ENCODE measurements at places on chromosomes 4 and X.

- DNase-seq = no peak
Measured at GRCh38 chr4:86256086-86256485, 103.8 kb downstream of the MAPK10 start.

GRCh38 chr4:99552872-99553271 lies 11.0 kb downstream of the TRMT10A start:
- no peak for DNase-seq

DNA sequence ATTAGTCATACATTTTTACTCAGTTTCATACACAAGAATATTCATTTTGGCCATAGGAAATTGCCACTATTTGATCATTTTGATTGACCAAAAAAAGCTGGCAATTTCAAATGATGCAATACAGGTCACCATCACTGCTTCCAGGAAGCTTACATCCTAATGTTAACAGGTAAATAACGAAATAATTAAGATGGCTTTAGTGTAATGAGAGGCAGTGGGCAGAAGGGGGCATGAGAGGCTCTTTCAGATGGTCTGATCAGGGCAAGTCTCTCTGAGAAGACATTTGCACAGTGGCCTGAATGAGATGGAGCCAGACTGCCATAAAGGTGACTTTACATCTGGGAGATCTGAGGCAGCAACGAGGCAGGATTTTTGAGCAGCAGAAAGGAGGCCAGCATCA lies 170.7 kb downstream of the SLIT2 start:
- no peak for DNase-seq

DNA sequence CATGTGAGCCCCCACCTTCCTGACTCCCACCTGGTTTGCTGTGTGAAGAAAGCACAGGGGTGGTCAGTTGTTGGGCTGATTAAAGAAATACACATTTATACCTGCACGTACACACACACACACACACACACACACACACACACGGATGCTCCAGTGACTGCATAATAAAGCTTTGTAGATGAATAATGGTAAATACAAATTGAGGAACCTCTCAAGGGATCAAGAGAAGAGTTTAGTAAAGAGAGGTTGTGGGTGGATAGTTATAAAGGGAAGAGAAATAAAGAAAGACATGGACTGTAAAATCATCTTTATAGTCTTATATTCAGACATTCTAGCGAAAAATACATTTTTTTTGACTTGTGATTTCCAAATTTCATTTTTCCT lies 144.1 kb downstream of the MGST2 start:
- no peak for DNase-seq

DNA sequence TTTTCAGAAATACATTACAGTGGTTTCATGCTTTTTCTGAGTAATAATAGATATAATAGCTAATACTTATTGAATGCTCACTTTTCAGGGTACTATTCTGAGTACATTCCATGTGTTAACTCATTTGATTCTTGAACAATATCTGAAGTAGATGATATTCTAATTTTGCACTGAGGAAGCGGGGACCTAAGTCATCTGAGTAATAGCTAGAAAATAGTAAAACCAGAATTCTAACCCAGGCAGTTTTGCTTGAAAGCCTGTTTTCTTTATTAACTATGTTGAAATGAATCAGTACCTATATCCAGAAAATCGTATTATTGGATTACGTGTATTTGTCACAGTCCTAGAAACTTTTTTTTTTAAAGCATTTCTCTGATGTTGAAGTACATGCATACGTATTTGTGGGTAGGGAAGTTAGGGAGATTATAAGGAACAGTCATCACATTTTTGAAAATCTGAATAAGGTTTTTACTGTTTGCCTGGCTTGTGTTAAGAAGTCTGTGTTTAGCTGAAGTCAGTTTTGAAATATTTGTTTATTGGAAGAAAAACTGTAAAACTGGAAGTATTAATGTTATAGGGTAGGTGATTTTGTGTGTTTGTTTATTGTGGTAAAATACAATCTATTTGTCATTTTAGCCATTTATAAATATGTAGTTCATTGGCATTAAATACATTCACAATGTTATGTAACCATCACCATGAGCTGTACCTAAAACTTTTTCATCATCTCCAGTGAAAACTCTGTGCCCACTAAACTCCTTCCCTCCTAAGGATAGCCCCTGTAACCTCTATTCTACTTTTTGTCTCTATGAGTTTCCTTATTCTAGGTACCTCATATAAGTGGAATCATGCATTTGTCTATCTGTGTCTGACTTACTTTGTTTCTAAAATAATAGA lies 55.3 kb downstream of the FIP1L1 start:
- no peak for DNase-seq

- no peak for DNase-seq
Measured at GRCh38 chr4:88794952-88795351, 97.3 kb upstream of the NAP1L5 start.

- DNase-seq = no peak
Measured at GRCh38 chrX:3440981-3441380, 94.5 kb upstream of the MXRA5 start.

DNA sequence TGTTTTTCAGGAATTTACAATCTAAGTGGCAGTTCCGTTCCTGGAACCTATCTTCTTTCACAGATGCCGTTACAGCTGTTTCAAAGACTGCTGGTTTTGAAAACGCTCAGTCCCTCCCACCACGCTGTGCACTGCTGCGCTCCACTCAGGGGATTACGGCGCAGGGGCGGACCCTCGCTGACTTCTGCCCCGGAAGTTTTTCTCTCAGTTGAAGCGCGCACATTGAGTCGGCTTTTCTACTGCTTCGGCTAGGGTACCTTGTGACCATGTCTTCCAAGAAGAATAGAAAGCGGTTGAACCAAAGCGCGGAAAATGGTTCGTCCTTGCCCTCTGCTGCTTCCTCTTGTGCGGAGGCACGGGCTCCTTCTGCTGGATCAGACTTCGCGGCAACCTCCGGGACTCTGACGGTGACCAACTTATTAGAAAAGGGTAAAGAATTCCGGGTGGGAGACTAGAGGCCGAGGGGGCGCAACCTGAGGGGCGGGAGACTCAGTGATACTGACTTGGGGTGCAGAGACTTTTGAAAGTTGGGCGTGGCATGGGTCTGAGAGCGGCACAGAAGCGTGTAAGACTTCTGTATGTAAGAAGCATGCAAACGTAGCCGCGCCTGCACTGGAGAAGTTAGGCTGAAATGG lies 597 bp upstream of the NUDT6 start:
- peak; percentile 57 for DNase-seq

DNA sequence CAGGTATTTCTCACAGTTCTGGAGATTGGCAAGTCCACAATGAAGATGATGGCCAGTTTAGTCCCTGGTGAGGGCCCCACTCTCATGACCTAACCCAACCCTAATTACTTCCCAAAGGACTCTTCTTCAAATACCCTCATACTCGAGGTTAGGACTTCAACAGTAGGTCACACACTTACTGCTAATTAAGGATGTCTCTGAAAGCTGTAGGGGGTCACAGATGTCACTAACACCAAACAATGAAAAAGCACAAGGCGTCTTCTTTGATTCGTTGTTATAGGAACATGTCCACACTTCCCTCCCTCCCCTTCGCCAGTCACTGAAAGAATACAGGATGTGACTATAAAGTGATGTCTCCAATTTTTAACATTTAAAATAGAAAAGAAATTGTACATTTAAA lies 309.7 kb downstream of the PACRGL start:
- no peak for DNase-seq

DNA sequence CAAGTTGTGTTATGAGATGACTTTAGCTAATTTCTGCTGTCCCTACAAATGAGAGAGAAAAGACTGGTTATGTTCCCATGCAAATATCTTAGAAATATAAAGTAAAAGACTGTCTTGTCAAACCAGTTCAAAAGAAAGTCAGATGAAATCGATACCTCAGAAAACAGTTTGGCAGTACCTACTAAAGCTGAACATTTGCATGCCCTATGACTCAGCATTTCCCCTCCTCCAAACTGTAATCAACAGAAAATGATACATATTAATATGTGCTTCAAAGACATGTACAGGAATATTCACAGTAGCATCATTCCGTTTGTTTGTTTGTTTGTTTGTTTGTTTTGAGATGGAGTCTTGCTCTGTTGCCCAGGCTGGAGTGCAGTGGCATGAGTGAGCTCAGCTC lies 90.3 kb downstream of the ARX start:
- no peak for DNase-seq

DNA sequence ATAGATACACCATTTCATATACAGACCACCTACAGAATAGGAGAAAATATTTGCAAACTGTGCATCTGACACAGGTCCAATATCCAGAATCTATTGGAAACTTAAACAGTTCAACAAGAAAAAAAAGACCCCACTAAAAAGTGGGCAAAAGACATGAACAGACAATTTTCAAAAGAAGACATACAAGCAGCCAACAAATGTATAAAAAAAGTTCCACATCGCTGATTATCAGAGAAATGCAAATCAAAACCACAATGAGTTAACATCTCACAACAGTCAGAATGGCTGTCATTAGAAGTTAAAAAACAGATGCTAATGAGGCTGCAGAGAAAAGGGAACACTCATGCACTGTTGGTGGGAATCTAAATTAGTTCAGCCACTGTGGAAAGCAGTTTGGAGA lies 36.8 kb downstream of the KIAA0232 start:
- DNase-seq = no peak

DNA sequence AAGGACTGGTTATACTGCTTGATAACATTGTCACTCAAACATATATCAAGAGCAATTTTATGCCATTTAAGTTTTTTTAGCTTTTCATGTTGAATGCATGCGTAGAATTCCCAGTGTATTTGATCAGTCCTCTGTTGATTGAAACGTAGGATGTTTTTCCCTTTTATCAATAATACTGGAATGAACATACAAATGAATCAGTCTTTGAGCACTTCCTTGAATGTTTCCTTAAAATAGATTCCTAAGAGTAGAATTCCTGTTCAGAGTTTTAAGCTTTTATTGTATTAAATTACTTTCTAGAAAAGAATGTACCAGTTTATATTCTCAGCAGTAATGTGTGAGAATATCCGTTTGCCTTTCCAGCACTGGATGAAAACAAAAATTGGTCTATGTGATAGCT lies 37.8 kb downstream of the ADD1 start:
- DNase-seq = no peak

- no peak for DNase-seq
Measured at GRCh38 chr4:20151436-20151835, 100.3 kb upstream of the SLIT2 start.

- DNase-seq = no peak
Measured at GRCh38 chr4:183012879-183013729, 86.0 kb upstream of the WWC2 start.

DNA sequence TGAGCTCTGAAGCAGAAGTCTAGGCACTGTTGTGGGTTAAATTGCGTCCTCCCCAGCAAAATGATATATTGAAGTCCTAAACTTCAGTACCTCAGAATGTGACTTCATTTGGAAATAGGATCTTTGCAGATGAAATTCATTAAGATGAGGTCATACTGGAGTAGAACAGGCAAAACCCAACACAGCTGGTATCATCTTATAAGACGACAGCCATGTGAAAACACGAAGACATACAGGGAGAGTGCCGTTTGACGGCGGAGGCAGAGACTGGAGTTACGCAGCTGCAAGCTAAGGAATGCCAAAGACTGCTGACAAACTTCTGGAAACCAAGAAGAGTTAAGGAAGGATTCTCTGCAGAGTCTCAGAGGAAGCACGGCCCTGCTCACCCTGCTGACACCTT lies 241.5 kb downstream of the MAML3 start:
- DNase-seq = no peak

DNA sequence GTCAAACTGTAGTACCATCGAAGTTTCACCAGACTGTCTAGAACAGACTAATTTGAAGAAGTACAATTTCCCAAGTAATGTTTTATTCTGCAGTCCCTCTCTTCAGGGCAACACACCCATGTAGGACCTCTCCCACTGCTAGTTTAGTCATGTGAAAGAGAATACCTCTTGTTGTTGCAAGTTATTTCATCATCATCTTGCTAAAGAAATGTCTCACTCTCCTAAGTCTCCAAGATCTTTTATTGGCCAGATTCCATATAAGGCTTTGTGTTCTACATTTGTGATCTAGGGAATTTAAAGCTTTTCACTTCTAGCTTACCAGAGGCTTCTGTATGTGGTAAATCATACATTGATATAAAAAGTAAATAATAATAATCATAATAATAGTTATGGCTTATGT lies 745.3 kb upstream of the MAGEB2 start:
- no peak for DNase-seq

- DNase-seq = no peak
Measured at GRCh38 chr4:86091201-86091600, 268.7 kb downstream of the MAPK10 start.

GRCh38 chr4:138724530-138724929 lies 291.1 kb upstream of the NOCT start:
- DNase-seq = no peak

DNA sequence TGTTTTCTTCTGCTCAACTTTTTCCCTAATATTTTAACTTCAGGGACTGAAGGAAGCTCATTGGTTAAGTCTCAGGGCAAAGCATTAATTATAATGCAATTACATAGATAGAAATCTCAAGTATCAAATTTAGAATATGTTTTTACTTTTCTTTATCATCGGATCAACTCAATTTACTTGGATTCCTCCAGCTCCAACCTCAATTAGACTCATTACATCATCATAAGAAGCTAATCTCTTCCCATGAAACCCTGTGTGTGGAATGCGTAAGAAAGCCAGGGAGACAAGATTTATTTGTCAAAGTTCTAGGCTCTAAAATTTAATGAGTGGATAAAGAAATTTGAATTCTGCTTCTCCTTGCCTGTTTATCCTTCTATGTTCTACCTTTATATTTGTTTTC lies 918.4 kb downstream of the ADGRL3 start:
- no peak for DNase-seq

GRCh38 chr4:136002316-136002715 lies 1530.0 kb downstream of the PCDH18 start:
- DNase-seq = no peak

GRCh38 chr4:98496152-98496845 lies 162.1 kb downstream of the TSPAN5 start:
- no peak for DNase-seq

- DNase-seq = no peak
Measured at GRCh38 chr4:26342328-26343037, 21.7 kb downstream of the RBPJ start.

- no peak for DNase-seq
Measured at GRCh38 chrX:28329156-28329555, 258.1 kb upstream of the IL1RAPL1 start.

- DNase-seq = no peak
Measured at GRCh38 chrX:23575281-23575680, 92.0 kb upstream of the PRDX4 start.

Measured in NCI-H2171 (cell line).